Fibroblast of mammary gland (primary cell): ENCODE measurements at places on chromosomes 7 and 10.

GRCh38 chr7:103915680-103916357 lies 73.6 kb downstream of the RELN start:
- DNase-seq: peak; percentile 74

DNA sequence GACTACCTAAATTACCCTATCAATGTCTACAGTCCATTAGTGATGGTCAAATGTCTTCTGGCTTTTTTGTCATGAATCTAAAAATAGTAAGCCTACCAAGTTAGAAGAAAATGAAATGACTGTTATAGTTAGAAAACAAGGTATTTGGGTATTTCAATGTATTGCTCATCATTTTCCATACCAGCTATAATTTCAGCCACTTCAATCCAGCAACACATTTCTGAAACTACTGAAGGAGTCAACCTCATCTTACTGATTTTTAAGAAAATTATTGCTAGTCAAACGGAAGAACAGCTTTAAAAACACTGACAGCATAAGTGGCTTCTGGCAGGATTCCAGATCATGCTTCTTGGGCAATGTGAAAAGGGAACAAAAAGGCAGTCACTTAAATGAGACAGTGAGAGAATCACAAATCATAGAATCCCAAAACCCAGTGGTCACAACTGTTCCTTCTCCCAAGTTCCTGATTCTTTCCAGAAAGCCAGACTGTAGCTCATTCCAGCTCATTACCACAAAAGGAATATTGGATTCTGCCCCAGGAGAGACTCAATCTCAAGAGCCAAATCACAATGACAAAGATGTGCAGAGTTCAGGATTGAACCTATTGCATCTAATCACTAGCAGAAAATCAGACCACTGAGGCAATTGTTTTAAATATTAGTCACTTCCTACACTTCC lies 61.2 kb upstream of the LRRN3 start:
- DNase-seq: peak; percentile 55

DNA sequence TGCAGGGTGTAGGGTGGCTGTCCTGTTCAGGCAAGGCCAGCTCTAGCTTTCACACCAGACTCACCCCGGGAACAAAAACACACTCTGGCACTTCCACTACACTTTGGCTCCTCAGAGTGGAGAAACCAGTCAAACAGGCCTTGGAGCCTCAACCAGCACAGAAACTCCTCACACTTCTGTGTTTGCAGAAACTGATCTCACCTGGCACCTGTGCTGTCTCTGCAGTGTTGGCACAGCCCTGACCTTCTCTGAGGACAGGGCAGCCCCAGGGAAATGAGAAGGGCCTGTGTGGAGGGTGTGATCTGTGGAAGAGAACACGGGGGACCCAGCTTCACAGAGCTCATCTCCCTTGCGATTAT lies 4.1 kb upstream of the CALML5 start:
- DNase-seq: no peak

GRCh38 chr7:153381275-153382040 lies 621.9 kb downstream of the ACTR3B start:
- no peak for DNase-seq

DNA sequence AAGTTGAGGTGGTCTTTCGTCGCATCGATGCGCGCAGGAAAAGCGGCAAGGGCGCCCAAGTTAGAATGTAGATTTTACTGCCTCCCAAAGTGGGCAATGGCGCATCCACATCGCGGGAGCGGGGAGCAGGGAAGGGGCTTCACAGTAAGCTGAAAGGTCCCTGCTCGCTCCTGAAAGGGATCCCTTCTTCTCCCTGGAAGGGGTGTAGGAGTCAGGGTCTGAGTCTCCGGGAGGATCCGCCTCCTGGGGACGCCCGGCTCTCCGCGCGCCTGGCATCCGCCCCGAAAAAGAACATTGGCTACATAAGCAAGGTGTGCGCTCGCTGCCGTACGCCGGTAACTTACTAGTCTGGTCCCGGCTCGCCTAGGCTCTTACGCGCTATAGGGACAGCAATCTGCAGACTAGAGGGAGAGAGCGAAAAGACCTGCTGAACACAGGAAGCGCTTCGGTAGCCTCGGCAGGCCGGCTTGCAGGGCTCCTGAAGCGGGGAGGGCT lies 804 bp downstream of the UNC5B start:
- DNase-seq: peak; percentile 74

GRCh38 chr7:22419488-22419887 lies 62.5 kb upstream of the RAPGEF5 start:
- DNase-seq: no peak

- peak; percentile 75 for DNase-seq
These were observed 119.7 kb upstream of the FAM3C start for GRCh38 chr7:121515630-121516401.

- DNase-seq: no peak
These were observed 142.0 kb downstream of the SRPK2 start for GRCh38 chr7:105246679-105247078.

GRCh38 chr10:133168617-133169031 lies 8.6 kb downstream of the KNDC1 start:
- DNase-seq: no peak

GRCh38 chr10:34674176-34674575 lies 140.9 kb downstream of the PARD3 start:
- no peak for DNase-seq

GRCh38 chr10:329361-330099 lies 194.3 kb downstream of the ZMYND11 start:
- peak; percentile 96 for DNase-seq

- DNase-seq: no peak
These were observed 148.5 kb downstream of the KIAA1217 start for GRCh38 chr10:24357344-24358004.

DNA sequence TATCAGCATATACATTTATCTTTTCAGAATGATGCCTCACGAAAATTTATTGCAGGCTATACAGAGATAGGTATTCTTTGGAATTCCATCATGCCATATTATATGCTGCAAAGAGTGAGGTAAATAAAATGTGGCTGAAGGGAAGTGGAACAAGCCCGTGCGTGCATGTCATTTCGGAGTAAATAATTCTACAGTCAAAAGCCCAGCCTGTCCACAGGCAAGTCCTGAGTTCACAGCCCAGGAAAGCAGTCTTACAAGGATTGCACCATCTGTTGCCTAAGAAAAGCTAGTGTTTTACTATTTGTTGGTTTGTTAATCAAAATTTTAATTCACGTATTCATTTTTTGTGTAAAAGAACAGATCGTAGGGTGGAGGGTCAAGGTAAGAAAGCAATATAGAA lies 292.4 kb upstream of the AKR1E2 start:
- peak; percentile 47 for DNase-seq

GRCh38 chr7:100212631-100213286 lies 7.0 kb upstream of the PVRIG start:
- DNase-seq: no peak
